ENCODE measurements at places on chromosomes 12 and 14.

GRCh38 chr12:115362339-115362976 lies 678.5 kb upstream of the TBX3 start:
- DNase-seq: no peak

DNA sequence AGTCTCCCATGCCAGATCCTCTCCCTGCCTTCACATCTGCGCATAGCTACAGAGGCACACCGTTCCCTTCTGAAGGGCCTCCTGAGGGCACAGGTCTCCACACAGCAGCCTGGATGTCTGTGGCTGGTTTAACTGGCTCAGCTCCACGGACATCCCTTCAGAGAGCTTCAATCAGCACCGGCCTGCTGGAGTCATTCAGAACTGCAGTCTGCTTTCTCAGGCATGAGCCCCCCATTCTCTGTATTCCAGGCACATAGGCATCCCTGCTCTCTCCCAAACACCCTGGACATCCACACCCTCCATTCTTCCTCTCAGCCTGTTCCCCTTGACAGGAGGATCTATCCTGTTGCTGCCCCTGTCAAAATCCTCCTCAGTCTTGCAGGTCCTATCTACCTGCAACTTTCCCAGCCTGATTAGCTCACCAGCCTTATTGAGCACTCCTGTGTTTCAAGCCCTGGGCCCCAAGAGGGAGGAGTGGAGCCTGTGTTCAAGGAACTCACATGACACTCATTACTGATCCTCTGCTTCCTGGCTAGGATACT lies 2.9 kb upstream of the DHRS2 start:
- no peak for DNase-seq

DNA sequence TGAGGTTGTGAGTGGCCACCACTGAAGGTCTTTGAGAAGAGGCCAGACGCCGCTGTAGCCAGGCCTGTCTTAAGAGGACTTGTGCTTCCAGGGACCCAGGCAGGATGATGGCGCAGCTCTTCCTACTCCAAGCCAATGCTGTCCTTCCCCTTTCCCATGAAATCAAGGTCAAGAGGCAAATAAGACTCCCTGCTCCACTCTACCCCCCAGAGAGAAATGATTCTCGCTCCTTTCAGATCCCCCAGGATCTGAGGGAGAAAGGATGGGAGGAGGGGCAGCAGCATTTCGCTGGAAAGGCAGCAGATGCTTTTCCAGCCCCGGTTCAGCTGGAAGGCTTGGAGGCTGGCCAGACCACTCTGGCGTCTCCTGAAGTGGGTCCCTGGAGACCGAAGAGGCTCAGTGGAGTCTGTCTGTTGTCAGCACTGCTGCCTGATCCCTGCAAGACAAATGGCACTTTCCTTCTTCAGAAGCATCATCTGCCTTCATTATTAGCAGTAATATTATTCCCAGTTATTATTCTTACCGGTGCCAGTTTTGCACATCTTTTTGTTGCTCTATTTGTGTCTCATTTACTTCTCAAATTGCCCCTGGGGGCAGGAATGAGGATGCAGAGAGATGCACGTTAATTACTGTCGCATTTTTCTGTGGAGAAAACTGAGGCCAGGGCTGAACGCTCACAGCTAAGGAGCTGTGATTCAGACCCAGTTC lies 51.4 kb downstream of the C14orf132 start:
- DNase-seq: no peak

- no peak for DNase-seq
Measured at GRCh38 chr14:93974833-93975232, 1.5 kb downstream of the ASB2 start.

DNA sequence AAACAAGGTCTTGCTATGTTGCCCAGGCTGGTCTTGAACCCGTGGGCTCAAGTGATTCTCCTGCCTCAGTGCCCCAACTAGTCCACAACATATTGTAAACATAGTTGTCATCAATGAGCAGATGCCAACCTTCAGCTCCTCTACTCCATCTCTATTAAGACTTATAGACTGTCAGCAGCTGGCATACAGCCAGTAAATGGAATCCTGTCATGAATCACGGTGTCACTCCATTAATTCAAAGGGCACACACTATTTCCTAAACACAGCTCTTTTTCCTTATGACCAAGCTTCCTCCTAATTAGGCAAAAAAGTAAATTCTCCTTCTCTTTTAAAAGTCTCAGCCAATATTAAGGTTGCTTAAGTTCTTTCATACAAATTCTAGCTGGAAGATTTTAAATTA lies 111.2 kb downstream of the ITPR2 start:
- DNase-seq: no peak

GRCh38 chr14:90488256-90488655 lies 91.4 kb downstream of the CALM1 start:
- no peak for DNase-seq

All from GM18507 (cell line).